ENCODE measurements at places on chromosomes 6 and 20. TPM values are rescaled to one million over a fixed set of nuclear protein-coding genes. Genes with fewer than 3 reads are reported as not detected.

FAM209B gene
- total RNA-seq = not detected

GHRH gene
- not detected for total RNA-seq

RUNX2 gene
- total RNA-seq = 8.1 TPM

TOX2 gene
- total RNA-seq = 2.4 TPM

IL17F gene
- not detected for total RNA-seq

CFAP206 gene
- 0.27 TPM for total RNA-seq

SCUBE3 gene
- total RNA-seq = not detected

IP6K3 gene
- 1.7 TPM for total RNA-seq

CCNC gene
- total RNA-seq = 76.5 TPM

CDH26 gene
- 0.71 TPM for total RNA-seq

DNA sequence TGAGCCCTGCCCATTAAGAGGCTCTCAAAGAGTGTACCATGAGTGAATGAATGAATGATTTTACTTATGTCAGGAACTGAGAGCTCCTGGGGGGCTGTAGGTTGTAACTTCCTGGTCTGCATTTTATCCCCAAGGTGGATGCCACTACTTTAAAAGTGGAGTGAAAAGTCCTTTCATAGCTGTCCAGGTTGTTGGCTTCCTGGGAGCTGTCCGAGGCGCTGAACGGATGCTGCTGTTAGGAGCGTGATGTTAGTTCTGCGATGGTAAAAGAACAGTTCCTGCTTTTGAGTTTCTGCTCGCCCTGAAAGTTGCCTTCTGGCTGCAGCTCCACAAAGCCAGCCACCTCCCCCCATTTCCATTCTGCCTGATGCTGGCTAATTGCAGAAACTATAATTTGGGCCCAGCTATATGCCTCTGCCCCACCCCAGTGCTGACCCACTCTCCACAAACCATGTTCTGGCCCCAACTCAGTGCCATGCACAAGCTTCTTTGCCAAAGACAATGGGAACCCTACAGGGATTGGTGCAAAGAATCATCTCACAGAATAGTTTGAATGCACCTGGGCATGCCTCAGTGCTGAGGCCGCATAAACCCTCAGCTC is 330.9 kb upstream of the CDH4 start:
- H3K4me1 ChIP-seq = no peaks in the 10 kb centered on the region
- H3K27me3 ChIP-seq = peaks cover 73% of the 10 kb centered on the region
- H3K4me3 ChIP-seq = no peak overlapping the region
- no peaks in the 10 kb centered on the region for H3K36me3 ChIP-seq
- no peak for DNase-seq
- H3K27ac ChIP-seq = no peak overlapping the region

GRCh38 chr6:45979311-45979710 is 36.3 kb downstream of the CLIC5 start:
- no peak overlapping the region for H3K4me3 ChIP-seq
- no peaks in the 10 kb centered on the region for H3K27me3 ChIP-seq
- no peaks in the 10 kb centered on the region for H3K36me3 ChIP-seq

GRCh38 chr6:17768388-17768787 is 61.7 kb upstream of the NUP153 start:
- peak; percentile 30 for DNase-seq
- no peaks in the 10 kb centered on the region for H3K4me1 ChIP-seq
- peaks cover 53% of the 10 kb centered on the region for H3K36me3 ChIP-seq
- H3K27me3 ChIP-seq = no peaks in the 10 kb centered on the region

- H3K4me1 ChIP-seq = no peaks in the 10 kb centered on the region
- no peak for DNase-seq
- H3K27me3 ChIP-seq = no peaks in the 10 kb centered on the region
- no peak overlapping the region for H3K27ac ChIP-seq
- no peak overlapping the region for H3K4me3 ChIP-seq
- H3K36me3 ChIP-seq = no peaks in the 10 kb centered on the region
These were observed 175.9 kb upstream of the CST7 start for GRCh38 chr20:24773168-24773567.

DNA sequence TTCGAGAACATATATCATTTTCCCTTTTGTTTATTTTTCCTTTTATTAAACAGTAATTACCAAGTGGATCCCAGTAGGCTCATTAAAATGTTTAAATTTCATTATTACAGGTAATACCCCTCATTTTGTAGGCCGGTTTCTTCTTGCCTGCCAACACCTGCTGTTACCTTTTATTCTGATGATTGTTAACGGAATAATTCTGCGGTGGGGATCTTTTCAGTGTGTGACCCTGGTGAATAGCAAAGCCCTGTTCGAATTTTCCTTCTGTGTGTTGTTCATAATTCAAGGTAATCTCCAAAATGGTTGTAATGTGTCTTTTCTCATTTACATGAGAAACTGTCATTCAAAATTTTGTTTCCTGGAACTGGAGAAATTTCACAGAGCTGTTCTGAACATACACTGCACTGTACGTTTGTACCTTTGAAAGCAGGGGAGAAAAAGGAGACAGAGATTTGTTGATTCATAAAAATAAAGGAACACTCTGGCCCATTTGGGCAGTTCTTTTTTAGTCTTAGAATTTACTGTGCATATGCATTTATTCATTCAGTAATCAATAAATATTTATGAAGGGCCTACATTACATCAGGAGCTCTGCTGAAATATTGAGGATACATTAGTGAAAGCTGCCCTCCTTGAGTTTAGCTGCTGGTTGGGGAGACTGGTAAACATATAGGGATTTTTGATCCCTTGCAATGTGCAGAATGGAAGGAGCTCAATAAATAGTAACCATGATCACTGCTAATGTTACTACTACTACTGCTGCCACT is 502.0 kb downstream of the QKI start:
- no peak for DNase-seq
- no peaks in the 10 kb centered on the region for H3K4me1 ChIP-seq
- H3K36me3 ChIP-seq = no peaks in the 10 kb centered on the region
- no peak overlapping the region for H3K4me3 ChIP-seq
- no peaks in the 10 kb centered on the region for H3K27me3 ChIP-seq

- peak overlapping the region; percentile 92 for H3K4me3 ChIP-seq
- no peaks in the 10 kb centered on the region for H3K4me1 ChIP-seq
- H3K27ac ChIP-seq = peak overlapping the region; percentile 96
- H3K36me3 ChIP-seq = peaks cover 83% of the 10 kb centered on the region
- no peak for DNase-seq
These were observed 1.2 kb downstream of the RPS21 start for GRCh38 chr20:62387933-62388635.

GRCh38 chr6:40196135-40196518 is 261.9 kb upstream of the MOCS1 start:
- H3K36me3 ChIP-seq = no peaks in the 10 kb centered on the region
- no peak for DNase-seq
- no peak overlapping the region for H3K4me3 ChIP-seq
- H3K27me3 ChIP-seq = no peaks in the 10 kb centered on the region
- no peak overlapping the region for H3K27ac ChIP-seq
- H3K4me1 ChIP-seq = no peaks in the 10 kb centered on the region

DNA sequence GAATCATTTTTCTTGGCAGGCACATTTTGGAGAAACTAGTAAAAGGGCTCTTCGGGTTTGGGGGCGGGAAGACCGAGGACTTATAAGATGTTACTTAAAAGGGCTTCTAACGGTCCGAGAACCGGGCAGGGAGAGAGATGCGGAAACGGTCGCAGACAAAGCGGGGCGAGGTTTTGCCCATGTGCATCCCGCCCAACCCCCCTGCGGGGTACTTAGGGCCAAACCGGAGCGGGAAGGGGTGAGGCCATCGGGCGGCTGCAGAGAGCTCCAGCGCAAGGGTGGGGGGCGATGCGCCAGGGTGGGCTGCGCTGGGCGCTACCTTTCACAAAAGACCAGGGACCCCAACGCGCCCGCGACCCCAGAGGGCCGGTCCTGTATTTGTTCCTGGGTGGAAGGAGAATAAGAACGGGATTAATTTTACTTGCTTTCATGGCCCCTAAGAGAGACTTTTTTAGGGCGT is 616 bp downstream of the TUBB start:
- peak overlapping the region; percentile 86 for H3K4me3 ChIP-seq
- no peaks in the 10 kb centered on the region for H3K27me3 ChIP-seq
- peak; percentile 63 for DNase-seq
- peaks cover 67% of the 10 kb centered on the region for H3K36me3 ChIP-seq
- peaks cover 57% of the 10 kb centered on the region for H3K4me1 ChIP-seq
- H3K27ac ChIP-seq = peak overlapping the region; percentile 92

DNA sequence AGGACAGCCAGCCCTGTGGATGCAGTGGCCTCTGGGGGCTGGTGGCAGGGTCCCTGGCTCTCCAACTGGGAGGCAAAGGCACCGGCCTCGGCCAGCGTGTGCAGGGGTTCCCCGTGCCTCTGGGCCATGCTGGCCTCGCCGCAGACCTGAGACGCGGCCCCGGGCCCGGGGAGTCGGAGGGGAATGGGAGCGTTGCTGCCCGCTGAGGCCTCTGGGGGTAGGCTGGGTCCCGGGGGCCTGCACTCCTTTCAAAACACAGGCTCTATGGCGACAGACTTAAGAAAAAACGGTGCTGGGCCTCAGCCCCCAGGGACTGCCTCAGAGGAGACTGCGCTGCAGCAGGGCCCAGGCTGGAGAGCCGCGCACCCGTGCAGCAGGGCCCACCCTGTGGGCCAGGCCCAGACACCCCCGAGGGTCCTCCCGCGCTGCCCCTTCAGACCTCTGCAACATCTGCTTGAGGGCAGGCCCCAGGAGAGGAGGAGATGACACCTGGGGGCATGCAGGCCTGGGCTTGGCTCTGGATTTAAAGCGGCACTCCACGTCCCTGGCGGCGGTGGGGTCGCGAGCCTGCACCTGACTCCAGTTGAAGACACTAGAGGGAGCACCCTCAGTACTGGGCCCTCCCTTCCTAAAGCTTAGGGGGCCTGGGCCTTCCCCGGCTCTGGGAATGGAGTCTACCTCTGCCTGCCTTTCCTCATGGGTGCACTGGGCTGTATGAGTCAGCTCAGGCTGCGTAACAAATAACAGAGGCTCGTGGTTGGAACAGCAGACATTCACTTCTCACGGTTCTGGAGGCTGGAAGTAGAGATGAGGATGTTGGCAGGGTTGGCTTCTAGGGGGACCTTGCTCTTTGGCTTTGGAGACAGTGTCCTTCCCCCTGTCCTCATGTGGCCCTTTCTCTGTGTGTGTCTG is 117.4 kb upstream of the RPS6KA2 start:
- no peak overlapping the region for H3K4me3 ChIP-seq
- H3K27me3 ChIP-seq = no peaks in the 10 kb centered on the region
- peaks cover 5% of the 10 kb centered on the region for H3K4me1 ChIP-seq

- no peak for DNase-seq
- peaks cover 99% of the 10 kb centered on the region for H3K36me3 ChIP-seq
These were observed 44.3 kb downstream of the EZR start for GRCh38 chr6:158774717-158775449.

DNA sequence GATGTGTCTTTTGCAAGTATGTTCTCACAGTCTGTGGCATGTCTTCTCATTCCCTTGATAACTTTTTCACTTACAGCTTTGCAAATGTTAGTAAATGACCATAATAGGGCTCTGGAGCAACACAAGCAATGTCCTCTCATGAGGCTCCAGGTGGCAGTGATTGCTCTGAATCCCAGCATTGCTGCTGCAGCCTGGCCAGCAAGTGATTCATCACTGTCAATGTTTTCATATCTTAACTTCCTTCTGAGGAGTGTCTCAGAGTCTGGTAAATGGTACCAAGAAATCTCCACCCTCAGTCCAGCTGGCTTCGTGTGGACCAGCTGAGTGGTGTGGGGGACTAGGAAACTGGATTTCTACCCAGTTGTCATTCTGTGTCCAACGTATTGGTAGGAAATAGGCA is 139.6 kb downstream of the MYLK4 start:
- H3K36me3 ChIP-seq = no peaks in the 10 kb centered on the region
- H3K27ac ChIP-seq = no peak overlapping the region
- H3K27me3 ChIP-seq = no peaks in the 10 kb centered on the region

DNA sequence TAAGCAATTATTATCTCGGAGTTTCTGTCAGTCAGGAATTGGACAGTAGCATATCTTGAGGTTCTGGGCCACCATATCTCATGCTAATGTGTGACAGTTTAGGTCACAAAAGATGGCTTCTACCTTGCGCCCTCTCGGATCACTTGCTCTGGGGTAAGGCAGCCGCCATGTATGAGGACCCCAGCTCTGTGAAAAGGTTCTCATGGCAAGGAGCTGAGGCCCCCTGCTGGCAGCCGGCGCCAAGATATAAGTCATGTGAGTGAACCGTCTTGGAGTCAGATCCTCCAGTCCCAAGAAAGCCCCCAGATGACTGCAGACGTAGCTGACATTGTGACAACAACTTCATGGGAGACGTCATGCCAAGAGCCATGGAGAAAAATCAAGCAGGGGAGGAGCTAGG is 670.8 kb downstream of the KIF16B start:
- no peaks in the 10 kb centered on the region for H3K36me3 ChIP-seq
- peak; percentile 13 for DNase-seq
- no peak overlapping the region for H3K4me3 ChIP-seq
- H3K27ac ChIP-seq = no peak overlapping the region
- H3K4me1 ChIP-seq = no peaks in the 10 kb centered on the region

GRCh38 chr20:33308668-33309067 is 25.7 kb downstream of the BPIFB1 start:
- no peak overlapping the region for H3K4me3 ChIP-seq
- no peak for DNase-seq
- peaks cover 1% of the 10 kb centered on the region for H3K27me3 ChIP-seq
- H3K27ac ChIP-seq = no peak overlapping the region
- no peaks in the 10 kb centered on the region for H3K4me1 ChIP-seq

GRCh38 chr6:47343600-47343999 is 33.9 kb upstream of the TNFRSF21 start:
- peaks cover 14% of the 10 kb centered on the region for H3K27me3 ChIP-seq
- H3K4me3 ChIP-seq = no peak overlapping the region
- H3K4me1 ChIP-seq = no peaks in the 10 kb centered on the region
- H3K36me3 ChIP-seq = peaks cover 6% of the 10 kb centered on the region

- DNase-seq = no peak
- no peak overlapping the region for H3K27ac ChIP-seq
- H3K4me3 ChIP-seq = no peak overlapping the region
- no peaks in the 10 kb centered on the region for H3K27me3 ChIP-seq
- H3K4me1 ChIP-seq = peaks cover 4% of the 10 kb centered on the region
These were observed 116.8 kb downstream of the MAFB start for GRCh38 chr20:40572251-40572650.

DNA sequence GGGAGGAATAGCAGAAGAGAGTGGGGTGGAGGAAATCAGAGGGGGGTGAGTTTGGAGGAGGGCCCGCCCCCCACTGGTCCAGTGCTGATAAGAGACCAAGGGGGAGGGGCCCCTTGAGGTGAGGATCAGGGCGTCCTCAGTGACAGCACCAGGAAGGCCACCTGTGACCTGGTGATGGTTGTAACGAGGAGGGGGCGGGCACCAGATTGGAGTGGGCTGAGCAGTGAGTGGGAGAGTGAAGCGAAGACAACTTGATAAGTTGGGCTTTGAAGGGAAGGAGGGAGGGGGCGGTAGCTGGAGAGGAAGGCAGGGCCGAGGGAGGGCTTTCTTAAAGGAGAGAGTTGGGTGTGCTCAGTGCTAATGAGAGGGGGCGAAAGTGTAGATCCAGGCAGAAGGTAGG is 30.7 kb downstream of the CDH22 start:
- DNase-seq = no peak
- peaks cover 9% of the 10 kb centered on the region for H3K4me1 ChIP-seq
- peaks cover 42% of the 10 kb centered on the region for H3K27me3 ChIP-seq
- H3K36me3 ChIP-seq = no peaks in the 10 kb centered on the region
